Foreskin melanocyte (primary cell): ENCODE measurements at places on chromosomes 7 and 10.

DNA sequence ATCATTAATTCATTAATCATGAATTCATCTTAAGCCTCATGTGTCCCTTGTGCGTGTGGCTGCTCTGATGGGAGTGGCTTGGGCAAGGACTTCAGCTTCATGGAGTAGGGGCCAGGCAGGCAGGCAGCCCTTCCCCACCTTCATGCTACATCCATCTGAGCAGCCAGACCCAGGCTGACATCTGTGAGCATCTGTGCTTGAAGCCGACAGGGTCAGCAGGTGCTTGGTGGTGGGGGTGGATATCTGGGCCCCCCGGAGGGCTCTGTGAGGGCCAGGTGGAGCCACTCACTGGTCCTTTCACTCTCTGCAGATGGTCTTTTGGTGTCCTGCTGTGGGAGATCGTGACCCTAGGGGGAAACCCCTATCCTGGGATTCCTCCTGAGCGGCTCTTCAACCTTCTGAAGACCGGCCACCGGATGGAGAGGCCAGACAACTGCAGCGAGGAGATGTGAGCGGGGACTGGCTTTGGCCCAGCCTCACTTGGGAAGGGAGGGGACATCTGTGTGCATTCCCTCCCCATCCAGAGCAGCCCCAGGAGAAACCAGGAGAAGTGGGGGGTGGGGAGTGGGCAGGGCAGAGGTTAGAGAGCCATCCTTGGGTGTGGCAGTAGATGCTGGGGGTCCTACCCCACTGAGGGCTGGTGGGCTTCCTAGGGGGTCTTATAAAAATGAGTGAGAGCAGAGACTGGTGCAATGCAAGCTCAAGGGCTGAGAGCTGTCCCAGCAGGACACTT lies 14.7 kb upstream of the CSGALNACT2 start:
- no peak for DNase-seq

GRCh38 chr10:93703066-93703465 lies 674 bp upstream of the FRA10AC1 start:
- no peak for DNase-seq

DNA sequence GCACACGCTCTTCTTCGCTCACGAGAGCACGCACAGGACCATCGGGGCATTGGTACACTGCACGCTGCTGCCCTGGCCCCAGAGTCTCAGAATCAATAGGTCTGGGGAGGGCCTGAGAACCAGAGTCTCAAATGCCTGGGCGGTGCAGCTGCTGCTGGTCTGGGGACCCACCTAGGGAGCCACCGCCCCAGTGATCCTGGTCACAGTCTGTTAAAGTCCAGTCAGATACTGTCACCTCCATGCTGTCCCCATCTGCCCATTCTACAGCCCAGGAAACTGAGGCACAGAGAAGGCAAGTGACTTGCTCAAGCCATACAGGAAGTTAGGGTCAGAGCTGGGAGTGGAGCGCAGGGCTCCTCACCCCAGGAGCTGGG lies 38.0 kb downstream of the ZCCHC24 start:
- DNase-seq, result no peak

DNA sequence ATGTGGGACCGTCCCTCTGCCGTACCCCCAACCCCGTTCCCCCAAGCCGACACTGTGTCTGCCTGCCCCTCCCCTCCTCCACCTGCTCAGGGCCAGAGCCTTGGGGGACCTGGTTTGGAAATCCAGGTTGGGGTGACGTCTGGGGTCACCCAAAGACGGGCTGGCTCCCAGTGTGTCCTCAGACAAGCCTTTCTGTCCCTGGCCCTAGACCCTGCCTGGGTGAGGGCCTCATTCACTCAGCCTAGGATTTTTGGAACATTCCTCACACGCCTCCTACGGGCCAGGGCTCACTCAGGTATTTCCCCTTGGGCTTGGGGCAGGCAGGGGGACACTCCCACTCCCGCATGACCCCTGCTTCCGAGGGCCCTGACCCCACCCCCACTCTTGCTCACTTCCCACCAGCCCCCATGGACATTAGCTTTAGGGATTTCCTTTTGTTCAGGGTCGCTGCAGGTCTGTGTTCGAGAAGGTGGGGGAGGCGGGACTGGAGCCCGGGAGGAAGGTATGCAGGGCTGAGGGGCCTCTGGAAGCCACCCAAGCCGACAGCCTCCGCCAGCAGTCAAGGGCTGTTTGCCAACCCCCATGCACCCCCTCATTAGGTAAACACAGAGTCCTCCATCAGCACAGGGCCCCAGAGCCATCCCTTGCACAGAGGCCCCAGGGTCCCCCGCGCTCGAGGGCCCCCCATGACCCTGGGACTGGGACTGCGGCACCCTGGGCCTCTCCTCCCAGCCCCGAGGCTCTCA lies 35.1 kb downstream of the PDGFA start:
- DNase-seq, result no peak

DNA sequence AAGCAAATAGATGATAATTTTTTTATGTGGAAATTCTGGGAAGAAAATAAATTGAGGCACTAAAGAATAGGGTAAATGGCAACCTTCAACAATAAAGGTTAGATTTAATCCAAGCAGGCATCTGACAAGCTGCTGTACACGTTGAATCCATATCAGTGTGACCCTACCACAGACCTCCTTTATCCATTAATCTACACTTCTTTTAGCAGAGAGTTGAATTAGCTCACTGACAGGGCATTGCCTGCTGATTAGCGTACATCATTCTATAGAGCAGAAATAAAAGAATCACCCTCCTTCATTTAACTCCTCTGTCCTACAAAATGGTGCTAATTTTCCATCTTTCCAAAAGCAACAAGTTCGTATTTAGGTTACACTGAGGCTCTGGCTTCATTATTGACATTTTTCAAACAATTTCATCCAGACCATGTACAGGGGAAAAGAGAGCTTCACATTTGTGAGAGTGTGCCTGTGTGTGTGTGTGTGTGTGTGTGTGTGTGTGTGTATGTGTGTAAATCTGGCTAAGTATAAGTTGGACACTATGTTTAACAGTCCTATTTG lies 356.0 kb downstream of the TFEC start:
- DNase-seq, result no peak

DNA sequence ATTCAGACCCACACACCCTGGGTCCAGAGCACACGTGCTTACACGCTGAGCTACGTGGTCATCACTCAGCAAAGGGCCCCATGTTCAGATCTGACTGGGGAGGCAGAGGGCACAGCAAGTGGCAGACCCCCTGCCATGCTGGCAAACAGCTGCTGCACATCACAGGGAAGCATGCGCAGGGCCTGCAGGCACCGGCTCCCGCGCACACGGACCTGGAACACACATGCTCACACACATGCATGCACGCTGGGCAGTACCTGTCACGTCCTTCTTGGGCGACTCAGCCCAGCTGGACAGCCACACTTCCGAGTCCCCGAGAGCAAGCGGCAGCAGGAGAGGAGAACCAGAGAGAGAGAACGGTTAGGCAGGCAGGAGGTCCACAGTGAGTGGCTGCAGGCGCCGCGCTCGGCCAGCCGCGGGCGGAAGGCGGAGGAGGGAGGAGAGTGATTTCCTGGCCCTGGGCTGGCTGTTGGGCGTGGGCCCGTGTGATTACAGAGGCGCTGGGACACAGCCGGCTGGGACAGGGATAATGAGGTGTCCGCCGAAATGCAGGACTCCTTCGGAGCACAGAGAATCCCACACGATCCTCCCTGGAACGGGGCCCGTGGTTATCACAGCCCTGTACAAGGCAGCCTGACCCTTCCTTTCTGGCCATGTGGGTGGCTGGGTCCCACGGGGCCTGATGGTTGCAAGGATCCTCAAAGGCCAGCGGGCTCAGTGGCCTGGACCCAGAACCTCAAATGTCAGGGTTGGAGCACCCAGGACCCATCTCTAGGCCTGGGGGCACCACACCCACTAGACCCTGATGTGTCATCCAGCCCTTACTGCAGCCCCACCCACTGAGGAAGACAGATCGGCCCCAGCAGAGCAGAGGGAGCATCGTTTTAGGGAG lies 175.1 kb downstream of the NEURL1 start:
- DNase-seq, result no peak

GRCh38 chr10:111875725-111876124 lies 307.8 kb downstream of the GPAM start:
- no peak for DNase-seq

DNA sequence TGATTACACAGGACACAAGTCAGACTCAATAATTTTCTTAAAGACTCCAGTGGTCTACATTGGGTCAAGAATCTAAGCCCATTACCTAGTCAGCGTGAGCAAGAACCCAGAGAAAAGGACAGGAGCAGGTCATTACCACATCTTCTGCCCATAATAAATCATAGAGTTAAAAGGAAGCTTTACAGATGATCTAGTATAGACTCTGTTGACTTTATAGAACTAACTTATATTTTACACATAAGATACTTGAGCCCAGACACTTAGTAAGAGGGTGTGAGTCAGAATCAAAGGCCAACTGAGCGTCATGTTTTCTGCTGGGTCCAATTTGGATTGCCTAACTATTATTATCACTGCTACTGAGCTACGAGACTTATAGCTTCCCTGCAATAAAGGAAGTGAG lies 206.1 kb upstream of the NPSR1 start:
- no peak for DNase-seq

DNA sequence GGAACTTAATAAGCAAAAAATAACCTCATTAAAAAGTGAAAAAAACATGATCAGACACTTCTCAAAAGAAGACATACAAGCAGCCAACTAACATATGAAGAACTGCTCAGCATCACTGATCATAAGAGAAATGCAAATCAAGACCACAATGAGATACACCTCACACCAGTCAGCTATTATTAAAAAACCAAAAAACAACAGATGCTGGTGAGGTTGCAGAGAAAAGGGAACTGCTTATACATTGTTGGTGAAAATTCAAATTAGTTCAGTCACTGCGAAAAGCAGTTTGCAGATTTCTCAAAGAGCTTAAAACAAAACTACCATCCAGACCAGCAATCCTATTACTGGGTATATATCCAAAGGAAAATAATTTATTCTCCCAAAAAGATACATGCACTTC lies 513.3 kb downstream of the MDFIC start:
- no peak for DNase-seq

GRCh38 chr7:66549466-66549865 lies 79.2 kb upstream of the KCTD7 start:
- DNase-seq, result no peak

- no peak for DNase-seq
Measured at GRCh38 chr7:73585196-73585595, 6.8 kb upstream of the TBL2 start.

- no peak for DNase-seq
Measured at GRCh38 chr7:26696978-26697377, 167.4 kb downstream of the SKAP2 start.

- peak; percentile 9 for DNase-seq
Measured at GRCh38 chr7:16114633-16115032, 306.7 kb downstream of the CRPPA start.

DNA sequence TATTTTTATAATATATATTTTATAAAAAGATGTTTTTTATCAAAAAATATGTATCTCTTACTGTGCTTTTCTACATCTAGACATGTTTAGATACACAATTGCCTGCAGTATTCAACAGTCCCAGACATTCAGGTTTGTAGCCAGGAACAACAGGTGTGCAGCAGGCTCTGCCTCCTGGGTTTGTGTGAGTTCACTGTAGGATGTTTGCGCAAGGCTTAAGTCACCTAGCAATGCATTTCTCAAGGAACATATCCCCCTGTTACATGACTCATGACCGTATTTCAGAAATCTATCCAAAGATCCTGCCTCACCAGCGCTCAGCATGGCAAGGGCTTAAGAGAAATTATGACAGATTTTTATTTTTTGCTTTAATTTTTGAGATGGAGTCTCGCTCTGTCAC lies 41.5 kb downstream of the PITRM1 start:
- DNase-seq, result no peak

DNA sequence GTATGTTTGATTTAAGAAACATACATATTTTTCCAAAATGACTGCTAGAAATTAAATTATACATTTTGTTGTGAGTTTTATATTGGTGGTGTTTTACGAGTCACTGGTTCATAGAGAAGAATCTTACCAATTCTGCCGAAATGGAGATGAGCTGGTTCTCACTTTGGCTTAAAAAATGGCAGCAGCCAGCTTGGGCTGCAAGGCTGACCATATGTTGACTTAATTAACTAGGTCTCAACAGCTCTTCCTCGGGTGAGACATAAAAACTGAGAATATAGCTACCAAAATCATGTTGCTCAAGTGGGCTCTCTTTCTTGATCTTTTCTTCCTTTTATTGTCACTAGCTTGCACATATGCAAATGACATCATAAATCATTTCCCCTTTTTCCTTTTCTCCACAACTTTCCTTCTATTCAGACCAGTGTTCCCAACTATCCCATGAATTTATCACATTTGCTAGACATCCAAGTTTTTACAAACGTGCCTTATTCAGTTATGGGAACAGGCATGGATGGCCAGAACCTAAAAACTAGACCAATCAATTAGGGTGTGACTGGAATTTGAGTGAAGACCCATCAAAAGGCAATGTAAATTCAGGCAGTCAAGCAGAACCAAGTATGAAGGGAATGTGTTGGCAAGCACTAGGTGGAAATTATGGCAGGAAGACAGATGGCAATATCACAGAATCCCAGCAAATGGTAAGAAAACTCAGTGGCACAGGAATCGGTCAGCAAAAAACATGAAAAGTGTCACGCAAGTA lies 6.4 kb upstream of the TSPAN12 start:
- no peak for DNase-seq

GRCh38 chr10:13072339-13072738 lies 27.6 kb upstream of the OPTN start:
- DNase-seq, result no peak

GRCh38 chr7:85154282-85154937 lies 32.4 kb downstream of the SEMA3D start:
- no peak for DNase-seq

DNA sequence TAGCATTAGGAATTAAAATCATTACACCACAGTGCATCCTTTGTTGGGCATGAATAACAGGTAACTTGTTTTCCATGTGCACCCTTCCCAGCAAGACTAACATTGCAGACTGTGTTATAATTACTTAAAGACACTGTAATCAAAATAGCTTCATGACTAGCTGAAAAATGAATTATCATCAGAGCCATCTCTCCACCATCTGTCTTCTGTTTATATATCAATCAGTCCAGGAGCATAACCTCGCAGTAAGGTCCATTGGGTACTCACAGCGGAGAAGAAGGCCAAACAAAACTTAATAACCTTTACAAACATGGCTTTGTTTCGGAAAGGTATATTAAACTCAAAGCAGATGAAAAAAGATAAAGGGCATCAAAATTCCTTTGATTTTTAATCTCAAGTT lies 90.6 kb downstream of the ODAD2 start:
- DNase-seq, result no peak
